ENCODE measurements at places on chromosomes 1 and 21. TPM values are rescaled to one million over a fixed set of nuclear protein-coding genes. Genes with fewer than 3 reads are reported as not detected.

KRTAP19-2 gene
- total RNA-seq = not detected

- peak; percentile 36 for DNase-seq
Observed at GRCh38 chr1:153921803-153922075, 1.0 kb downstream of the GATAD2B start.

ANXA9 gene
- total RNA-seq = not detected

- DNase-seq = no peak
Observed at GRCh38 chr1:110610084-110610483, 3.9 kb upstream of the KCNA2 start.
